ENCODE measurements at places on chromosomes 6 and 20. TPM values are rescaled to one million over a fixed set of nuclear protein-coding genes. Genes with fewer than 3 reads are reported as not detected.

SRPK1 gene
- 14.9 TPM for total RNA-seq

HDGFL1 gene
- total RNA-seq: not detected

- DNase-seq: peak; percentile 34
These were observed 553.8 kb upstream of the PTCHD4 start for GRCh38 chr6:48664826-48665225.

- DNase-seq: peak; percentile 55
These were observed 38.0 kb upstream of the PRSS35 start for GRCh38 chr6:83474309-83474708.

Measured in muscle of leg (tissue), 16 donors.